ENCODE measurements at places on chromosomes 1 and 21.

DNA sequence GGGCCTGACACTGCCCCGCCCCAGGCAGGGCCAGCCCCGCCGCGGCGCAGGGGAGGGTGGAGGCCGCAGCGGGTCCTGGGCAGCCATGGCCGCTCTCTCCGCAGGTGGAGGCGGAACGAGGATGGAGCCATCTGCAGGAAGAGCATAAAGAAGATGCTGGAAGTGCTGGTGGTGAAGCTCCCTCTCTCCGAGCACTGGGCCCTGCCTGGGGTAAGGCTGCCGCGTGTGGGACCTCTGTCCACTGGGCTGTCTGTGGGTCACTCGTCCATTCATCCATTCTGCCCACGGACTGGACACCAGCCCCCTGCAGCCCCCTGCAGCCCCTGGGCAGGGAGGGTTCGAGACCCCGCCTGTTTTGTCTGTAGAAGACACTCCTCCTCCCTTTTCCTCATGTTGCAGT is 18.4 kb upstream of the LRRC3 start:
- DNase-seq, result no peak

DNA sequence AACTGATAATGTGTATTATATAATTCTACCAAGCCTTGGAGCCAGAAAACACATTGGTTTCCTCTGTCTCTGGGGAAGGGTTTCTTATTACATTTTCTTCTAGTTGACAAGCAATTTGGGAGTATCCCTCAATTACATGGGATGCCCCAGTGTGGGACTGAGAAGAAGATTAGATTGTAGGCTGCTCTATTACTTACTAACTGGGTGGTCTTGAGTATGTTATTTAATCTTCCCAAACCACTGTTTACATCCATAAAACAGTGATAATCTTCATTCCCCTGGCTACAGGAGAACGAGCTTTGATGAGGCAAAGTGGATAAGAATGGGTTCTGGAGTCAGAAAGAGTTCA is 105.8 kb downstream of the TSEN15 start:
- no peak for DNase-seq

GRCh38 chr21:46639489-46640386 is 4.3 kb downstream of the PRMT2 start:
- no peak for DNase-seq

- DNase-seq, result no peak
Observed at GRCh38 chr1:116842654-116843053, 67.1 kb upstream of the PTGFRN start.

DNA sequence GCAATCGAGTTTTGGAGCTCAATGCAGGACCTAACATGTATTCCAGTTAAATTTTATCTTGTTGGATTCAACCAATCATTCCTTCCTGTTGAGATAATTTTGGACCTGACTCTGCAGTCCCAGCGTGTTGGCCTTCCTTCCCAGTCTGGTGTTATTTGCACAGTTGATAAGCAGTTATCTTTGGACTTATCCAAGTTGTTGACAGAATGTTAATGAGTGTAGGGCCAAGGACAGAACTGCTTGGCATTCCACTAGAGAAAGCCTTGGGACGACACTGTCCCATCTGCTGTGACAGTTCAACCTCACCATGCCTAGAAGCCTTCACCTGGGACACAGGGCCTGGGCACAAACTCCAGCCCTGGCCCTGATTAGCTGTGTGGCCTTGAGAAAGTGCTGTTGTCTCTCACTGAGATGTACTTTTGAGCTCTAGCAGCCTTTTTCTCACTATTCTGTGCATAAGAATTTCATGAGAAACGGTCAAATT is 104.1 kb upstream of the SLC25A33 start:
- no peak for DNase-seq

DNA sequence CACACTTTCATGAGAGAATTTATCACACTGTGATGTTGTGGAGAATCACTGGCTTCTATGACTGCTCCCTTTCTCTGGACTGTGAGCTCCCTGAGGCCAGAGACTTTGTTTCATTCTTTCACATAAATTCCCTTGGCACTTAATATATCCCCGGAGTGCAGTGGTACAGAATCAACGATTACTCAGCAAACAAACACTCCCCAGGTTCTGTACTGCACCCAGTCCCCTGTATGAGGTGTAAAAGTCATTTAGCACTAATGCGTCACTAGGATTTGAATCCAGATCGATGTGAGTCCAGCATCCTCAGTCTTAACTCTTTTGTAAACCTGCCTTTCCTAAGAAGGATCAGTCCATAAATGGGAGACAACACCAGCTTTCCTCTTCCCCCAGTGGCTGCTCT is 6.8 kb upstream of the UTP25 start:
- DNase-seq, result no peak

DNA sequence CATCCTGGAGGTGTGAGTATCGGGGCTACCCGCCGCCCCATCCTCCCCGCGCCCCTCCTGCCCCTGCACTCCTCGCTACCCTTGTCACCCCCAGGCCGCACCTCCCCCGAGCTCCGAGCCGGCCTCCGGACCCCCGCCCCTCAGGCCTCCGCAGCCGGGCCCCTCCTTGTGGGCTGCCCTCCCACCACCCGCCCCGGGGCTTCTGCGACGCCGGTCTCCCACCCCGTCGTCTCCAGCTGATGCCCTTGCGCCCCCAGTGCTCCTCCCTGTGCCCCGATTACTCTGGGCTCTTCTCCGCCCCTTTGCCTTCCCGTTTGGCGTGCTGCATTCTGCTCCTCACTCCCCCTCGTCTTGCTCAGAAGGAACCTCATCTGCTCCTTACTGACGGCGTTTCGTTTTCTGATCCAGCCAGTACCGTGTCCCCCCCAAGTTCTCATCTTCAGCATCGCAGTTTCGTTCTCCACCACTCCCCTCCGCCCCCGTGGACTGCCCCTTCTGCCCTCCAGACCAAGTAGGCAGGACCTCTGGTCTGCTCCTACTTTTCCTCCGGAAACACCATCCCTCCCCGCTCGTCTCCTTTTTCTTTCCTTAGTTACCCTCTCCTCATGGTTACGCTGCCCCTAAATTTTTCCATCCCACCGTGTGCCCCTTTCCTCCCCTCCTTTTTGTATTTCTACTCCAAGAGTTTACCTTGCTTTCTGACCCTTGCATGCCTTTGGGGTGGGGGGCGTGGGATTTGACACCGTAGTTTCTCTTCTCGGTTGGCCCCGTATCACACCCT is 841 bp downstream of the SNX27 start:
- DNase-seq, result no peak

GRCh38 chr21:19120591-19120990 is 717.0 kb upstream of the TMPRSS15 start:
- DNase-seq, result no peak

GRCh38 chr1:59593798-59594790 is 220.7 kb upstream of the HOOK1 start:
- DNase-seq, result no peak

GRCh38 chr1:239126884-239127283 is 259.5 kb upstream of the CHRM3 start:
- no peak for DNase-seq

- DNase-seq, result no peak
Observed at GRCh38 chr1:53754484-53755312, 15.7 kb upstream of the GLIS1 start.

DNA sequence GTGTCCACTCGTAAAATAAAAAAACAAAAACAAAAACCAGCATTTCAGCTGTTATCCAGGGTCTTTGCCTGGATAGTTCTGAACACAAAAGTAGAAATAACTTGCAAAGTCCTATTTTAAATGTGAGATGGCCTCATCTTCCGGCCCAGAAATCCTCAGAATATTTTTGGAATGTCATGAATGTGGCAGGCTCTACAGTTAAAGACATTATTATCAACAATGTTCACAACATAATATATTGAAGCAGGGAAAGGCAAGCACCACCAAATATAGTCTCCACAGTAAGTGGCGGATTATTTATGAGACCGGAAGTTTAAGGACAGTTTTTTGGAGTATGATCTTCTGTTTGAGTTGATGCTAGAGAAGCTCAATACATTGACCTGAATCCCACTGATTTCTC is 1.2 kb upstream of the C1orf198 start:
- DNase-seq, result no peak

- DNase-seq, result no peak
Observed at GRCh38 chr1:1732381-1732780, 8.2 kb upstream of the CDK11A start.

- DNase-seq, result no peak
Observed at GRCh38 chr1:241532864-241533263, 686 bp downstream of the KMO start.
